ENCODE measurements at places on chromosomes 4 and X.

DNA sequence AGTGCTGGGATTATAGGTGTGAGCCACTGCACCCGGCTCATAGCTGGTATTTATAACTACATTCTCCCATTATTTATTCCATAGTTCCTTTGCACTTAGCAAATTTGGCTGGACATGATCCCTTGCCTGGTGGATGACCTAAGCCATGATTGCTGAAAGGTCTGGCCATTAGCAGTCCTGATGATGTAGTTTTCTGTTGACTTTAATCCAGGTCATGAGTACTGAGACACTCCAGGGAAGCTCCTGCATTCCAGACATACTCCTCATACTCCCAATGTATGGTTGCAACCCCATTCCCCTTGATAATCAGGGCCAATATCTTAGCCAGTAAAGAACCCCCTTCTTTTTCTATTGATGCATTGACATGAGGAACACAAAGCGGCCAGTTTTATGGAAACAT is 24.4 kb upstream of the MGST2 start:
- no peak for DNase-seq

DNA sequence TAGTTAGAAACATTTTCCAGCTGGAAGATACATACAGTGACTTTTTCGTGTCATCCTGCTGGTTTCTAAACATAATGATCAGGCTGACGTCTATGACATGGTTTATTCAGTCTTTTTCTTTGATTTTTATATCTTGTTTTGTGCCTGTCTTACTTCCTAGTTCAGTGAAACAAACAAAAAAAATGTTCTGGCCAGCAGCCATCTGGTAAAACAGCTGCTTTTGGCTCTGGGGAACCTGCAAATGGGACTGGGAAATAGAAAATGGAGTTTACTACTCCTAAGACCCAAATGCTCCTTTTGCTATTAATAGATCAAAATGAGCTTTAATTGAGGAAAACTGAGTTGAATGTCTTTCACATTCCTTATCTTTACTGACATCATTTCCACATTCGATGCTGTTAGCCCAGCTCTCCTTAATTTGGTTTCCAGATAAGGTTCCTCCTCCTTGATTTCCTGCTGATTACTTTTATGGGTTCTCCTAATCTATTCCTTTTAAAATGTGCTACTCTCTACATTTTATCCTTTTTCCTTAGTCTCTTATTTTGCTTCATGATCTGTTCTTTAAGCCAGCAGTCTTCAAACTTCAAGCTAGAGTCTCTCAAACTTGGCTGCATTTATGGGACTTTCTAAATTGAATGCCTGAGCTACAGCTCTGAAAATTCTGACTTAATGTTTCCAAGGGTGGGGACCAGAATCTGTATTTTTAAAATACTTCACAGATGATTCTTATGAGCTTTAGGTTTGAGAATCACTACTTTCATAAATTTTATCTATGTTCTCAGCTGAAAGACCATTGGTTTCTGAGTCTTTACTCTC is 499.5 kb downstream of the ANKRD50 start:
- no peak for DNase-seq

DNA sequence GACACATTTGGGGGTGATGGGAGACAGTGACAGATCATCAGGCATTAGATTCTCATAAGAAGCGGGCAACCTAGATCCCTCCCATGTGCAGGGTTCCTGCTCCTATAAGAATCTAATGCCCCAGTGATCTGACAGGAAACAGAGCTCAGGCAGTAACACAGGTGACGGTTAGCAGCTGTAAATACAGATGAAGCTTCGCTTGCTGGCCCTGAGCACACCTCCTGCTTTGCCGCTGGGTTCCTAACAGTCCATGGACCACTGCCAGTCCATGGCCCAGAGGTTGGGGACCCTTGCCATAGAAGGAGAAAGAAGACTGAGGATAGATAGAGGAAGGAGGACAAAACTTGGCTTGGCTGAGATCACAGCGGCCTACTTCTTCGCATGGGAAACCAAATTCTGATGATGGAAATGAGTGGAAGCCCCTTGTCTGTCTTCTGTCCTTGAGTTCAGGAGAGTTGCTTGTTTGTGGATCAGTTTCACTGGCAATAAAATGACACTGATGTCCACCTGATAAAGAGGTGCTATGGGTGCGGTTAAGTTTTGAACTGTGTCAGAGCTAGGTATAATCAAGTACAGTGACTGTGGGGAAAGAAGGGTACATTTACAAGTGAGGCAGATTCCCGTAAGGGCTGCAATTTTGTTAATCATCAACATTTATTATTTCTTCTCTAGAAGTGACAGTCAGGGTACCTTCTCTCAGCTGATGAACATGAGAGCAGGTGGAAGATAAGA is 1.7 kb upstream of the TIFA start:
- DNase-seq, result no peak

DNA sequence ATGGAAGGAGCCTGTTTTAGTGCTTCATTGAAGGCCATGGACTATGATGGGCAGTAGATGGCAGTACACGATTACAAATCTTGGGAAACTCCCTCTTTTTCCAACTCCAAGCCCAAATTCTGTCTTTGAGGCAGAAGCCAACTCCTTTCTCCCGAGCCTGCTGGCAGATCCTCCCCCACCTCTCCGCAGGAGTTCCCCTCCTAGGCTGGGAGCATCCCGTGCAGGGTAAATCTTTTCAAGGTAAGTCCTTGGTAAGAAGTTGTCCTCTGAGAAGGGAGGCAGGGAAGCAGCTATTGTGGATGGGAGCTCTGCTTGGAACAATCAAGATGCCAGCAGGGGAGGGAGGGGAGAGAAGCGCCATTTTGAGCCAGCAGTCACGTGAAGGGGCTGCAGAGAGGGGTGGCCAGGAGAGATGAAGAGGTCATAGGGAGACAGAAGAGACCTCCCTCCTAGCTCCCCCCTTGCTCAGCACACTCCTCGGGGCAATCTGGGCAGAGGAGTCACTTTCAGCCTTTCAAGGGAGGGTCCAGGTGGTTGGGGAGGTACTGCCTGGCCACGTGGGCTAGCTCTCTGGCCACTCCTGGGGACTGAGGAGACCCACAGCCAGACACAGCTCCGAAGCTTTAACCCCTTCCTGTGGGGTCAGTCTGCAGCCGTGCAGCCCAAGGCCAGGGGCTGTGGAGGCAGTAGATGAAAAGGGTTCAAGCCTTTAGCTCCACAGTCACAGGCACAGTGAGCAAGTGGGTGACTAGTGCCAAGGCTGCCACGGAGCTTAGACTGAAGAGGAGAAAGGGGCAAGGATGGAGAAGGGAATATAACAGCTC is 9.6 kb downstream of the CC2D2A start:
- DNase-seq, result peak; percentile 56

GRCh38 chr4:137819964-137820383 is 287.7 kb upstream of the PCDH18 start:
- DNase-seq, result no peak

GRCh38 chrX:18075603-18076002 is 145.1 kb downstream of the BEND2 start:
- DNase-seq, result no peak

DNA sequence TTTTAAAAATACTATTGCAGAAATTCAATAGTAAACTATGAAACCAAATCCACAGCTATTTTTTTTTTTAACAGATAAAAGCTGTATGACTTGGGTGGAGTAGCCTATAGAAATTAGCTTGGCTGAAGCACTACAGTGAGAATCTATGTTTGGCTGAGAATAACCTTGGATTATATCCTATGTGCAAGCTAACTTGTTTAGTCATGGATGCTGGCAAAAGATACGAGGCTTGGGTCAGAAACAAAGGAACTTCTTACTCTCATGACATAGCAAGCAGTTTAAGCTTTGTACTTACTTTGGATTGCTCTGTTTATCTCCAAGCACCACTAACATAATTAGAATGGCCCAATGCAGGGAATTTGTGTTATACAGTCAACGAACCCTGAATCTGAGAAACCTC is 119.2 kb upstream of the GRID2 start:
- no peak for DNase-seq

- DNase-seq, result no peak
Observed at GRCh38 chr4:101294597-101294996, 52.7 kb downstream of the PPP3CA start.

GRCh38 chr4:88230969-88231771 is 53.2 kb downstream of the PPM1K start:
- DNase-seq, result no peak

DNA sequence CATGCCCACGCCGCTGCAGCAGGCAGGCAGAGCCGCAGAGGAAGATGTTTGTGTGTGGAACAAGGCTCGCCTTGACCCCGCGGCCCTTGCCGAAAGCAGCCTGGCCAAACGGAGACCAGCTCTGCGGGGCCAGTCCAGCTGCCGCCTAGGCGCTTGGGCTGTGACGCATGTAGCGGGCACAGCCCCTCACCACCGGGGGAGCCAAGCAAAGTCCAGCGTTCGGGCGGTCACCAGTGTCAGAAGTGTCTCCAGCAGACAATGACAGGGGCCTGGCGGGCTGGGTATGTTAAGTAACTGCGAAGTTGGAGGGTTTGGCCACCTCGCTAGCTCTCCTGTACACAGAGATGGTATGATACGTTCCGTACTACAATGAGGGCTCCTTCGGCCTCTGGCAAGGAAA is 1.3 kb downstream of the AMER1 start:
- DNase-seq, result no peak

Measured in BJ (cell line).